Stimulated activated CD8-positive, alpha-beta memory T cell treated with anti-CD3 and anti-CD28 coated beads, Interleukin-7, amount 100 ng/mL, for 24 hours (primary cell): ENCODE measurements at places on chromosomes 3 and 15.

- no peak for DNase-seq
Observed at GRCh38 chr3:171495413-171495812, 35.2 kb upstream of the TNIK start.

GRCh38 chr3:170732660-170733245 is 137.2 kb downstream of the RPL22L1 start:
- DNase-seq, result no peak

GRCh38 chr3:181757694-181758306 is 46.1 kb downstream of the SOX2 start:
- DNase-seq, result no peak

GRCh38 chr3:16841904-16842271 is 42.9 kb upstream of the PLCL2 start:
- DNase-seq, result no peak

GRCh38 chr3:123388811-123389627 is 59.9 kb downstream of the ADCY5 start:
- no peak for DNase-seq

GRCh38 chr3:148202386-148202785 is 495.3 kb upstream of the AGTR1 start:
- DNase-seq, result no peak

GRCh38 chr15:75335705-75336355 is at the start of gene COMMD4:
Gene COMMD4 (plus strand): TSS chr15:75336063. CDS start chr15:75336090, 27 bp downstream.
- peak; percentile 80 for DNase-seq

DNA sequence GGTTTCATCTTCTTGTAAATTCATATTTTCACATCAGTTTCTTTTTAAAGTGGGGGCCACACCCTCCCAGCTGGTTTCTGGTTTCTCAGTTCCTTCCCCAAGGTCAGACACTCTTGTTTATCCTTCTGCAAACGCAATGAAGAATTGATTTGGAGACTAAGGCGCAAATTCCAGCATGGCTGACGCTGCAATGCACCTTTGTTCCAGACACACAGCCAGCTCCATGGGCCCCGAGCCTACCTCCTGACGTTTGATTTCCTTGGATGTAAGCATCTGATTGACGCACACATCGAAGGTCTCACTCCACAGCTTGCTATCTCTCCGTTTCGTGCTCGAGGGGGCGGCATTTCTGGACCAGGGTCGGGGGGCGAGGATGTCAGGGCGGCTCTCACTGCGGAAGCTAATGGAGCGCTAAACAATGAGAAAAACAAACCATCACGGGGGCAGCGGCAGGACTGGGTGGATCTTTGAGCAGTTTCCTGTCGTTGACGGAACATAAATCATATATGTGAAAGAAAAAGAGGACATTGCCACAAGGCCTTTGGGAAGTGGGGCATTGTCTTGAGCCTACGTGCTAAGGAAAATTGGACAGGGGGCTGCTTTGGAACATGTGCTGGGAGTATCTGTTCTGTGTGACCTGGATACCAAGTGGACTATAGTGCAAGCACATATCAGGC is 46.9 kb downstream of the ARHGEF3 start:
- no peak for DNase-seq

DNA sequence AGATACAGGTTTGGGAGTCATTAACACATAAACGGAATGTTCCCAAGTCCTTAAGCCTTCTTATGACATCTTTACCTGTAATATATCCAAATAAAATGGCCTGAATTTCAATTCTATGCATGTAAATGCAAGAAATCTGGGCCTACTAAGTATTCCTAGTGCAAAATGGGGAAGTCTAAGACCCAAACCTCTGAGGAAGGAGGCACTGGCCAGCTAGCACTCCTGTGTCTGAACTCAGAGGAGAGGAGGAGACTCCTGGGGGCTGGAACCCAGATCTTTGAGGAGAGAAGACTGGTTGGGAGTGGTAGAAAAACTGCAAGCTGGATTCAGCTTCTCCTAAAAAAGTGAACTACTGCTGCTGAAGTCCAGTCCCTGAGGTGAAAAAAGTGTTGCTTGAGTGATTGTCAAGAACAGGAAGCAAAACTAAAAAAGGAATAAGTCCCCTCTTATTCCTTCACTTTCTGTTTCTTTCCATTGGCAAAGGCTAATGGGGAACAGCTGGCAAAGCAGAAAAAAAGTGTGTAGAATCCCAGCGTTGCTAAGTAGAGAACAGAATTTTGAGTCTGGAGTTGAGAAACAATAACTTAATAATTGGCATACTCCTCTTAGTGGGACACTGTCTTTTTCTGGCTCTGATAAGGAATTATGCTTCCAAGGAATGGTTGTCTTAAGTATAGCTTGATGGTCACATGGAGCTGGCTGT is 54.8 kb upstream of the ATP2C1 start:
- DNase-seq, result no peak

GRCh38 chr3:164851204-164851603 is 227.1 kb downstream of the SI start:
- DNase-seq, result no peak

DNA sequence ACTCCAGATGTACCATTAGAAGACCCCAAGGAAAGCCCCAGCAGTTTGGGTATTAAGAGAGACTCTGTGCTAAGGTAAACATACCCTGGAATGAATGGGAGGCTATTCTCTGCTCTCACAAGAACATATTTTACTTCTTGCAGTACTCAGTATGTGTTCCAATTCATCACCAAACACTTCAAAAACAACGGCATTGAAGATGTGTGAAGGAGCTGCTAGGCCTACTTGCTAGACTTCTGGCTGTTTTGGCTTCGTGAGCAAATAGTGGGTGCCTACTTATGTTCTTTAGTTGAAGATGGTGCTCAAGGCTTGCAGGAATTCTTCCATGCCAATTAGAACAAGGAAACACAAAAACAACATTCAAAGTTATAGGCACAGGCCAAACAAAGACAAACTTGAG is 514.5 kb downstream of the ROBO1 start:
- no peak for DNase-seq

- no peak for DNase-seq
Observed at GRCh38 chr15:77075528-77075927, 4.6 kb upstream of the TSPAN3 start.

- DNase-seq, result no peak
Observed at GRCh38 chr3:166425900-166426611, 588.8 kb upstream of the BCHE start.

- DNase-seq, result no peak
Observed at GRCh38 chr15:73892446-73893226, 19.3 kb downstream of the TBC1D21 start.

GRCh38 chr3:11996480-11996879 is 7.7 kb upstream of the SYN2 start:
- no peak for DNase-seq

DNA sequence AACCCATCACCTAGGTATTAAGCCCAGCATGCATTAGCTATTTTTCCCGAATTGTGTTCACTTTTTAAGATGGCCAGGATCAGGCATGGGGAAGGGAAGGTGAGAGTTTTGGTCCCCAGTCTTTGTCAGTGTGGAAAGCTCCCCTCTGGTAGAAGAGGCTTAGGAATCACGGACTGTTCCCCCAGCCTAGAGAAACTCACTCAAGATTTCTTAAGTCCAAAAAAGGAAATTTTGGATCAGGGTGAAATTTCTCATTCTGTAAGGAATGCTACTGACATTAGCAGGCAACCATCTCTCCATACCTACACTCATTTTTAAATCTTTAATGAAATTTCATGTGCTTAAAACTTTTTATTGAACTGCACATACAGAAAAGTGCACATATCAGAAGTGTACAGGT is 70.3 kb upstream of the GALNT15 start:
- DNase-seq, result no peak

GRCh38 chr15:36529296-36530011 is 50.0 kb upstream of the CDIN1 start:
- no peak for DNase-seq

- DNase-seq, result no peak
Observed at GRCh38 chr3:69558912-69559311, 173.0 kb upstream of the FRMD4B start.

GRCh38 chr3:197866035-197866434 is 75.0 kb downstream of the LRCH3 start:
- DNase-seq, result no peak

DNA sequence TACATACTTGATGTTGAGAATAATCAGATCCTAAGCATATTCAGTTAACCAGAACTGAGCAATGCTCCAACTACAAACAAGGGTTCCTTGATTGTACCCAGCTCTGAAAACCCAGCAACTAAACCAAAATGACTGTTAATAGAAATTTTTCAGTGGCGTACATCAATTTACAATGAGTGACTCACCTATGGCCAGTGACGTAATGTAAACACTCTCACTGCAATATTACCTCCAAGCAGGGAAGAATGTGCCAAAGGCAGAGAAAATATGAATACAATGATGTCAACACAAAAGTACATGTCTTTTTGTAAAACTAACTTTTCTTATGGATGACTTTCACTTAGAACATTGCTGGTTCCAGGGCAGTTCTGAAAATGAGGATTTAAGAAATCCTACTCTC is 611.3 kb downstream of the EDEM1 start:
- DNase-seq, result no peak

DNA sequence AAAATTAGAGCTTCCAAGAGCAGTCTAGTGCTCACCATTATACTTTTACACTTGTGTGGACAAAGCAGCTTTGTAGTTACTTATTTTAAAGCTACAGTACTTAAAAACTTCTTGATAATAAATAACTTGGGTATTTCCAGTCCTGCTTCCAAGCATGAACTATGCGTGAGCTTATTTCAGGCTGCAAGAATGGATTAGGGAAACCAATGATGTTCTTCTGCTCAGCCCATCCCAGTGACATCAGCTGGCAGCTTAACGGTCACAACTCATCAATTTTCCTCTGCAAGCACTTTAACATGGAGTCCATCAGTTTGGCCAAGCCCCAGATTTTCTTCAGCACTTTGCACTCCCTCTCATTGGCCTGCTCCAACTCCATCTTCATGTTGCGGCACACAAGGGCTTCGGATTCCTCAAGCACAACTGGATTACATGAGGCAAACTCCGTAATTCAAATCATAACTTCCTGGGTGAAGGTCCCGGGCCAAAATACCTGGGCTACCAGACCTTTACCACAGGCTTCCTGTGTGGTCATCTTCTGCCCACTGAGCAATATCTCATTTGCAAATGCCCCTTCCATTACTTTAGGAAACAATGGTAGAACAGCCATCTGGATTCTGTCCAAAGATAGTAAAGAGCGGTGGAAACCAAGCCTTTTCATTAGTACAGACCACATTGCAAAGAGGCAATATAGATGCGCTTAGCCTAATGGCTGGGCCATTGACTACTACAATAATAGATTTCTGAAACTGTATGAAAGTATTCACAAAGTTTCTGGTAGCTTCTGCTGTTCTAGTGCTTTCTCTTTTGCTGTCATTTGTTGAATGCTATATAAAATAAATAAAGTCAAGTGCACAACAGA is 87.5 kb upstream of the DAZL start:
- no peak for DNase-seq

GRCh38 chr3:184739594-184740505 is 28.0 kb upstream of the MAGEF1 start:
- no peak for DNase-seq

DNA sequence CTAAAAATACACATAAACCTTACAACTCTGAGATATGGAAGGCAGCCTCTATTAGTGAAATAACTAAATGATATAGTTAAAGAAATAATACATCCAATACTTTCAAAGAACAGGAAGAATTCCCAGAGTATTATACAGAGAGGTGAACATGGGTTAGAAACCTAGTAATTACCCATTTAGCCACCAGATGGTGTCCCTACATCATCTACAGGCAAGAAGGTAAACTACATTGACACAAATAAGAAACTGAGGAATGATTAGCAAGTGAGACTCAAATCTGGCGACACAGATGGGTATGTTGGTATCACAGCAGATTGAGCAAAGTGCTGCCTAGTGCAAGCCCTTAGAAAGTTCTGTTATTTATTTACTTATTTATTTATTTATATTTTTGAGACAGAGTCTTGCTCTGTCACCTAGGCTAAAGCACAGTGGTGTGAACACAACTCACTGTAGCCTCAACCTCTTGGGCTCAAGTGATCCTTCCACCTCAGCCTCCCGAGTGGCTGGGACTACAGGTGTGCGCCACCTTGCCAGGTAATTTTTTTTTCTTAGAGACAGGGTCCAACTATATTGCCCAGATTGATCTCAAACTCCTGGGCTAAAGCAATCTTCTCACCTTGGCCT is 28.2 kb downstream of the NEK4 start:
- no peak for DNase-seq

DNA sequence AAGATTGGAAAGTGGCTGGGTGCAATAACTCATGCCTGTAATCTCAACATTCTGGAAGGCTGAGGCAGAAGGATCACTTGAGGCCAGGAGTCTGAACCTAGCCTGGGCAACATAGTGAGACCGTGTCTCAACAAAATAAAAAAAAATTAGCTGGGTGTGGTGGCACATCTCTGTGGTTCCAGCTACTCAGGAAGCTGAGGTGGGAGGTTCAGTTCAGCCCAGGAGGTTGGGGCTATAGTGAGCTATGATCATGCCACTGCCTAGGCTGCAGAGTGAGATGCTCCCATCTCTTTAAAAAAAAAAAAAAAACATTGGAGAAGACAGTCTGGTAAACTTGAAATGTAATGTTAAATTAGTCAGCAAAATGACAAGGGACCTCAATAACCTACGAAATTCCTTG is 57.9 kb downstream of the STAG1 start:
- no peak for DNase-seq

DNA sequence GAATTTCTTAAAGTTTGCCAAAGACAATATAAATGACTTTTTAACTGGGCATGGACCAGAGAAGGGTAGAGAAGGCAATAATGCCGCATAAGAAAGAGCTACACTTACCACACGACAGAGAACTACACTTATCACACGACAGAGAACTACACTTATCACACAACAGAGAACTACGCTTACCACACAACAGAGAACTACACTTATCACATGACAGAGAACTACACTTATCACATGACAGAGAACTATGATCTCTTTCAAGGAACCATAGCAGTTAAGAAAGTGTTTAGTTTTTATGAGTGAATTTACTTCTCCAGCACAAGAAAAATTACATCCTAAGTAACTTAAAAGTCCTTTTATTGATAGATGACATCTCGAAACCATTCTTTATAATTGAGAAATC is 32.0 kb downstream of the DCUN1D1 start:
- no peak for DNase-seq

DNA sequence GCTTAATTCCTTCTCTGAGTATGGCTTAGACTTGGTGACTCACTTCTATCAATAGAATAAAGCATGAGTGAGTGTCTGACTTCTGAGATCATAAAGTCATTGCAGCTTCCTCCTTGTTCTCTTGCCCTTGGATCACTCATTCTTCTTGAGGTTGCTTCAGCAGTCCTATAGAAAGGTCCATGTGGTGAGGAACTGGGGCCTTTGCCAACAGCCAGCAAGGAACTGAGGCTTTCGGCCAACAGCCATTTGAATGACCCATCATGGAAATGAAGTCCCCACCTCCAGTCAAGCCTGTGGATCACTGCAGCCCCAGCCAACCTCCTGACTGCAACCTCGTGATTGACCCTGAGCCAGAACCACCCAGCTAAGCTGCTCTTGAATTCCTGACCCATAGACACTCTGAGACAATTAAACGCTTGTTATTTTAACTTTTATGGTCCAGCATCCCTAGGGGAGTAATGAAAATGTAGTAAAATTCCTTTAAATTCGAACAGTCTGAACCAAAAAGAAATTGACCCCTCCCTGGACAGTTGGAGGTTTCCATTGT is 84.5 kb downstream of the WDR76 start:
- DNase-seq, result no peak
